ENCODE measurements at places on chromosomes 3 and 15. TPM values are rescaled to one million over a fixed set of nuclear protein-coding genes. Genes with fewer than 3 reads are reported as not detected.

Gene ZNF445
- total RNA-seq: 26.7 TPM

GRCh38 chr15:83249030-83249343, 35.5 kb downstream of the BNC1 start:
- no peak overlapping the region for H3K27ac ChIP-seq
- peaks cover 47% of the 10 kb centered on the region for H3K27me3 ChIP-seq
- H3K4me1 ChIP-seq: no peaks in the 10 kb centered on the region

Gene SOX14
- not detected for total RNA-seq

Gene NDUFAF3
- 93.7 TPM for total RNA-seq

GRCh38 chr3:184688251-184688881, 23.5 kb downstream of the MAGEF1 start:
- no peak overlapping the region for H3K27ac ChIP-seq
- H3K27me3 ChIP-seq: peaks cover 10% of the 10 kb centered on the region
- DNase-seq: no peak
- H3K4me3 ChIP-seq: no peak overlapping the region
- no peaks in the 10 kb centered on the region for H3K36me3 ChIP-seq
- H3K4me1 ChIP-seq: peaks cover 14% of the 10 kb centered on the region

Gene SEMA6D
- total RNA-seq: not detected

- no peak overlapping the region for H3K4me3 ChIP-seq
- H3K4me1 ChIP-seq: peaks cover 12% of the 10 kb centered on the region
- no peak overlapping the region for H3K27ac ChIP-seq
- no peaks in the 10 kb centered on the region for H3K27me3 ChIP-seq
- H3K36me3 ChIP-seq: no peaks in the 10 kb centered on the region
- no peak for DNase-seq
Observed at GRCh38 chr15:73621286-73621826, 11.8 kb downstream of the NPTN start.

GRCh38 chr15:98324341-98324970, 323.9 kb upstream of the IGF1R start:
- H3K27me3 ChIP-seq: no peaks in the 10 kb centered on the region
- H3K4me3 ChIP-seq: no peak overlapping the region
- no peak overlapping the region for H3K27ac ChIP-seq
- no peaks in the 10 kb centered on the region for H3K4me1 ChIP-seq
- H3K36me3 ChIP-seq: no peaks in the 10 kb centered on the region

DNA sequence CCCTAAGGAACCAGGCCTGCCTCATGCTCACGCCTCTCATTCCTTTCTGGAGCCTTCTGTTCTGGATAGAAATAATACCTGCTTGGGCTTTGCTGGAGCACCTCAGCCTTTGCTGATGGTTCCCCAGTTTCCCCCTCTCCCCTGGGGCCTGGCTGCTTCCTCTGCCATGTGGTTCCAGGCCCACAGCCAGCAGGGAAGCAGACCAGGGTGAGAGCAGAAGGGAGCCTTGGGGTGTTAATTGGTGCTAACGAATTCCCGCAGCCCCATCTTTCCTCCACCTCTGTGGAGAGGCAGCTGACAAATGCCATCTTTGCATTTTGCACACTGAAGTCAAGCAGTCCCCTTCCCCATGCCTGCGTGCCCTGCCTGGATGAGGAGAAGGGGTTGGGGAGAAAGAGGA, 13.1 kb upstream of the CORO2B start:
- DNase-seq: no peak
- H3K4me3 ChIP-seq: no peak overlapping the region
- H3K27ac ChIP-seq: no peak overlapping the region
- H3K4me1 ChIP-seq: no peaks in the 10 kb centered on the region

Gene NUP210
- 202 TPM for total RNA-seq

Gene OIP5
- total RNA-seq: 22.8 TPM

GRCh38 chr3:125010393-125010792, 45.4 kb downstream of the HEG1 start:
- peaks cover 16% of the 10 kb centered on the region for H3K4me1 ChIP-seq
- DNase-seq: no peak
- peaks cover 83% of the 10 kb centered on the region for H3K36me3 ChIP-seq

- peaks cover 43% of the 10 kb centered on the region for H3K27me3 ChIP-seq
- no peaks in the 10 kb centered on the region for H3K36me3 ChIP-seq
- DNase-seq: no peak
- H3K4me3 ChIP-seq: no peak overlapping the region
- no peaks in the 10 kb centered on the region for H3K4me1 ChIP-seq
Observed at GRCh38 chr3:13207578-13207922, 134.3 kb upstream of the IQSEC1 start.

Gene TMEM158
- total RNA-seq: 0.13 TPM

- H3K27me3 ChIP-seq: peaks cover 15% of the 10 kb centered on the region
- H3K4me1 ChIP-seq: no peaks in the 10 kb centered on the region
- no peak overlapping the region for H3K27ac ChIP-seq
Observed at GRCh38 chr15:97903971-97904572, 56.4 kb upstream of the ARRDC4 start.

Gene ZBTB47
- 0.34 TPM for total RNA-seq

DNA sequence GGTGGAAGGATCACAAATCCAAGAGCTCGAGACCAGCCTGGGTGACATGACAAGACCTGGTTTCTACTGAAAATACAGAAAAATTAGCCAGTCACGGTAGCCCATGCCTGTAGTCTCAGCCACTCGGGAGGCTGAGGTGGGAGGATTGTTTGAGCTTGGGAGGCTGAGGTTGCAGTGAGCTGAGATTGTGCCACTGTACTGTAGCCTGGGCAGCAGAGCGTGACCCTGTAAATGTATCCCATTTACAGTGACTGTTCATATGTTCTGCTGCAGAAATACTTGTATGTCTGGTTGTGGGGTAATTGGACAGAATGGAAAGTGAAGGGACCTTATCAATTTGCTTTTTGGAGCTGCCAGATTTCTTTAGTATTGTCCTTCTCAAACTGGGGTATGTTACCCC, 24.9 kb downstream of the ATG7 start:
- H3K36me3 ChIP-seq: peaks cover 42% of the 10 kb centered on the region
- no peaks in the 10 kb centered on the region for H3K27me3 ChIP-seq
- H3K4me3 ChIP-seq: no peak overlapping the region
- H3K4me1 ChIP-seq: peaks cover 18% of the 10 kb centered on the region
- DNase-seq: no peak

Gene ANKRD34C
- not detected for total RNA-seq

GRCh38 chr3:140763532-140763931, 85.7 kb downstream of the TRIM42 start:
- H3K27me3 ChIP-seq: no peaks in the 10 kb centered on the region
- H3K4me1 ChIP-seq: peaks cover 19% of the 10 kb centered on the region
- H3K27ac ChIP-seq: no peak overlapping the region

DNA sequence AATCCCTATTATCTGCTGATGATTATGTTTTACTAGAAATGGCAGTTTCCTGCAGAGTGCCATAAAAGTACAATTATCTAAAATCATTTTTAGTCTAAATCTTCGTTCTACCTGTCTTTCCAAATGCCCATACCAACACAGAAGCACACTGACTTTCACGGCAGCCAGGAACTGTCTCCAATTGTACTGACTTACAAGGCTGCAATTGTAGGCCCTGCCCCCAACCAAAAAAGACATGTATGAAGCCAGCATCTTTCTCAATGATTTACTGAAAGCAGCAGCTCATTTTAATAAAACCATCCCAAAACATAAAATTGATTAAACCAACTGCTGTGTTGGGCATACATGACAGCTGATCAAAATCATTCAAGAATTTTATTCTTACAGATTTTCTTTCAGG, 119.0 kb downstream of the TBC1D5 start:
- H3K4me3 ChIP-seq: no peak overlapping the region
- peaks cover 13% of the 10 kb centered on the region for H3K36me3 ChIP-seq
- no peaks in the 10 kb centered on the region for H3K27me3 ChIP-seq
- DNase-seq: no peak
- peaks cover 12% of the 10 kb centered on the region for H3K4me1 ChIP-seq

- no peak for DNase-seq
- no peaks in the 10 kb centered on the region for H3K36me3 ChIP-seq
- H3K27me3 ChIP-seq: no peaks in the 10 kb centered on the region
- no peak overlapping the region for H3K4me3 ChIP-seq
- H3K27ac ChIP-seq: no peak overlapping the region
Observed at GRCh38 chr3:148265841-148266240, 431.9 kb upstream of the AGTR1 start.

GRCh38 chr3:103554451-103554850, 1119.6 kb downstream of the ZPLD1 start:
- H3K4me1 ChIP-seq: no peaks in the 10 kb centered on the region
- no peak for DNase-seq
- no peaks in the 10 kb centered on the region for H3K36me3 ChIP-seq
- H3K27ac ChIP-seq: no peak overlapping the region

- H3K4me3 ChIP-seq: no peak overlapping the region
- no peaks in the 10 kb centered on the region for H3K4me1 ChIP-seq
- DNase-seq: no peak
- peaks cover 3% of the 10 kb centered on the region for H3K27me3 ChIP-seq
- H3K27ac ChIP-seq: no peak overlapping the region
Observed at GRCh38 chr3:159236321-159236720, 434.5 kb downstream of the MFSD1 start.

Gene SLC27A2
- total RNA-seq: 12.5 TPM

- H3K27ac ChIP-seq: no peak overlapping the region
- H3K4me1 ChIP-seq: peaks cover 43% of the 10 kb centered on the region
- DNase-seq: no peak
- no peaks in the 10 kb centered on the region for H3K27me3 ChIP-seq
- no peak overlapping the region for H3K4me3 ChIP-seq
- H3K36me3 ChIP-seq: peaks cover 51% of the 10 kb centered on the region
Observed at GRCh38 chr3:125350597-125350996, 24.5 kb downstream of the ZNF148 start.

- H3K36me3 ChIP-seq: no peaks in the 10 kb centered on the region
- H3K27me3 ChIP-seq: peaks cover 27% of the 10 kb centered on the region
- H3K4me3 ChIP-seq: no peak overlapping the region
Observed at GRCh38 chr3:189109145-189109544, 62.6 kb upstream of the TPRG1 start.

Gene TJP1
- total RNA-seq: not detected

Gene LYZL4
- not detected for total RNA-seq

Gene TRIM71
- not detected for total RNA-seq

DNA sequence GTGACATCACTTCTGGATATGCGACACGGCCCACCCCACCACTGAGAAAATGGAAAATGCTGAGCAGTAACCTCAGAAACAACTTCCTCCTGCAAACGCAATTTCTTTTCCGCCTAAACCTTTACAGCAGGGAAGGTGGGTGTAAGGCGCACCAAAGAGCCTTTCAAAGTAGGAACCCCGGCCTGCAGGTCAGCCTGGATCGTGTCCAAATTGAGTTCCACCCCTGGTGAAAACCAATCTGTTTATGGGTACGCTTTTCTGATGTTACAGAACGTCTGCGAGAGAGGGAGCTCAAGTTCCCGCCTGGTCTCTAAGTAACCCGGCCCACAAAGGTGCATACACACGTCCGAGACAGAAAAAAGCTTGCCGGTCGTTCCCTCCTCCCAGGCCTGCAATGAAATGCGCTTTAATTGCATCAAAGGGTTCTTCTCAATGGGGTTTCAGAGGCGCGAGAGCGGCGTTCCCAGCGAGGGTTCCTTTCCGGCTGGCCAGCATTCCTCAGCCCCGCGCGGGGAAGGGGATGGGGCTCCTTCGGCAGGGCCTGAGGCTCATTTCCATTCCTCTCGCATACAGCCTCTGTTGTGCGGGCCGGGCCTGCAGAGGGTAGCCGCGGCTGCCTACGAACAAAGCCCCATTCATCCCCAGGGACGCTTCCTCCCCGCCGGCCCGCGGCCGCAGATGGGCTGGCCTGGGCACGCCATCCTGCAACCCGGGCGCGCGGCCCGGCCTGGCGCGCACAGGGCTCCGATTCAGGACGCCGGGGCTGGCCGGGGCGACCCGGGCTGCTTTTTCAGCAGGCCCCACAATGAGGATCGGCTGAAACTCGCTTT, 138.1 kb downstream of the TMCO5A start:
- peak; percentile 62 for DNase-seq
- peaks cover 33% of the 10 kb centered on the region for H3K4me1 ChIP-seq
- peak overlapping the region; percentile 58 for H3K4me3 ChIP-seq
- H3K36me3 ChIP-seq: no peaks in the 10 kb centered on the region
- H3K27ac ChIP-seq: peak overlapping the region; percentile 68

Gene CKMT1B
- not detected for total RNA-seq

GRCh38 chr15:49627407-49627877, 6.6 kb downstream of the DTWD1 start:
- no peak for DNase-seq
- no peak overlapping the region for H3K27ac ChIP-seq
- peaks cover 22% of the 10 kb centered on the region for H3K4me1 ChIP-seq
- peaks cover 36% of the 10 kb centered on the region for H3K36me3 ChIP-seq
- no peak overlapping the region for H3K4me3 ChIP-seq

GRCh38 chr3:129967761-129968160, 6.8 kb upstream of the TRH start:
- H3K36me3 ChIP-seq: no peaks in the 10 kb centered on the region
- peaks cover 18% of the 10 kb centered on the region for H3K27me3 ChIP-seq
- no peaks in the 10 kb centered on the region for H3K4me1 ChIP-seq
- no peak for DNase-seq
- H3K4me3 ChIP-seq: no peak overlapping the region

DNA sequence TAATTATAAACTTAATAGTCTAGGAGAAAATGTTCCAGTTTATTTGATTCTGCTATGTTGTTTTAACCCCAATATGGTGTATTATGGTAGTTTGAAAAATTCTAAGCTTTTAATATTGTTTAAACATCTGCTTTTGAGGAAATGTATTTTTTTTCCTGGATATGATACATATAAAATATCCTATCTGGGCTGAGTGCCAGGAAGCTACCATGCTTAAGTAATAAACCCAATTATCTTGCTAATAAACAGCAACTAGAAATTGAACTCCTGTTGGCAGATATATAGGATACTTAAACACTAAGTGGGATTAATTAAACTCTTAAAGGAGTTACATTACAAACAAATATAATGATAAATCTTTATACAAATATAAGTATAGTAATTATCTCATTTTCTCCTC, 293.7 kb upstream of the GRM7 start:
- no peak overlapping the region for H3K27ac ChIP-seq
- H3K4me1 ChIP-seq: no peaks in the 10 kb centered on the region
- no peaks in the 10 kb centered on the region for H3K36me3 ChIP-seq

Gene SIDT1
- total RNA-seq: 34.8 TPM

DNA sequence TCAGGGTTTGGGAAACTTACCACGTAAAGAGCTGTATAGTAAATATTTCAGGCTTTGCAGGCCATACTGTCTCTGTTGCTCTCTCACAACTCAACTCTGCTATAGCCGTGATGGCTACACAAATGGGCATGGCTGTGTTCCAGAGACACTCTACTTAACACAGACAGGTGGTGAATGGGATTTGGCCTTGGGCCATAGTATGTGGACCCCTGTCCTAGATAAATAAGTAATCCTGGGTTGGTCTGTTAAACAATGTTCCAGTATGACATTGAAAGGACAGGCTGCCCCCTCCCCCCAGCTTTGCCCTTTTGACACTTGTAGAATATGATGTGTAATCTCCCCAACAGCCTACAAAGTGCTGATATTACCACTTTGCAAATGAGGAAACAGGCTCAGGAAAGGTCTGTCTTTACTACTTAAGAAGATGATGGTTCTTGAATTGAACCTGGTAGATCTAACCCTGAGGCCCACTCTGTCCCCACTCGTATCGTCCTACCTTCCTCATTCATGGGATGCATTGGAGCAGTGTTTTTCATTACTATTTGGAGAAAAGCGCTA, 38.4 kb downstream of the SLCO3A1 start:
- no peaks in the 10 kb centered on the region for H3K4me1 ChIP-seq
- H3K36me3 ChIP-seq: peaks cover 12% of the 10 kb centered on the region
- no peak for DNase-seq
- H3K27me3 ChIP-seq: no peaks in the 10 kb centered on the region
- H3K4me3 ChIP-seq: no peak overlapping the region
- no peak overlapping the region for H3K27ac ChIP-seq

- H3K36me3 ChIP-seq: peaks cover 63% of the 10 kb centered on the region
- no peaks in the 10 kb centered on the region for H3K27me3 ChIP-seq
- DNase-seq: no peak
Observed at GRCh38 chr3:44825264-44825925, 36.3 kb upstream of the TMEM42 start.
